Left hindlimb (tissue), 1 donor: ENCODE measurements at places on chromosomes 7 and 10.

DNA sequence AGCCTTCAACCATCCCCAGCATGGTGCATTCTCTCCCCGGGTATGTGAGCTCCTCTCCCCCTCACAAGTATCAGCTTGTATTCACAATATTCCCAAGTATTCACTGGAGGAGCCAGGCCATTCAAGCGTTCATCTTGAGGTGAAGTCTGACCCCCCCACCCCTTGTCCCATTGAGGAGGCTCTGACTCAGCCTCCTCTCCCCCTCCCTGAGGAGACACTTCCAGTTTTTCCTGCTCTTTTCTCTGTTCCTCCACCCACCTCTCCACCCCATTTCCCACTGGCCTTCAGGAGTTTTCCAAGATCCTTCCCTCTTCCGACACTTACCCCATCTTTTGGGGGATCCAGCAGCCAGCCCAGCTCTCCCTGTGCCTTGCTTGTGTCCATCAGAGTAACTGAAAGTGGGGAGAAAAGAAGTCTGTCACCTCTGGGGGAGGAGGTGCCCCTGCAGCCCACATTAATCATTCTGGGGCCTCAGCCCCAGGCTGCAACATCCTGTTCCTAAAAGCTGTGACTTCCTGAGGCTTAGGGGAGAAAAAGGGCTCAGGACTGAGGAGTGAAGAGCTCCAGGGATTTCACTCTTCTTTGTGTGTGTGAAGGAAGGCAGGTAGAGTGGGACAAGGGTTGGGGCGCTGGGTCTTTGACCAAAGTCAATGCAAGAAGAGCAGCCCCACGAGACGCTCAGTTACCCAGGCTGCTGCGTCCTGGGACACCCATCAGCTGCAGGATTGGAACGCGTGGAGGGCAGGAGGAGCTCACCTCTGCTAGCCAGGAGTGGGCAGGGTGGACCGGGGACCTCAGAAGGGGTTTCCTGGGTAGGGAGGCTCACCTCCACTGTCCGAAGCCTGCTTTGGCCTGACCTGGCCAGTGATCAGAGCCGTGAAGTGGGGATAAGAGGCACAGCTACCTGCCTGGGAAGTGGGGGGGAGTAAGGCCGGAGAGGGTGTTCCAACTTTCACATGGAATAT is 1.1 kb downstream of the EPHA1 start:
- DNase-seq = no peak

GRCh38 chr7:42572056-42572455 is 335.0 kb upstream of the GLI3 start:
- DNase-seq = no peak

DNA sequence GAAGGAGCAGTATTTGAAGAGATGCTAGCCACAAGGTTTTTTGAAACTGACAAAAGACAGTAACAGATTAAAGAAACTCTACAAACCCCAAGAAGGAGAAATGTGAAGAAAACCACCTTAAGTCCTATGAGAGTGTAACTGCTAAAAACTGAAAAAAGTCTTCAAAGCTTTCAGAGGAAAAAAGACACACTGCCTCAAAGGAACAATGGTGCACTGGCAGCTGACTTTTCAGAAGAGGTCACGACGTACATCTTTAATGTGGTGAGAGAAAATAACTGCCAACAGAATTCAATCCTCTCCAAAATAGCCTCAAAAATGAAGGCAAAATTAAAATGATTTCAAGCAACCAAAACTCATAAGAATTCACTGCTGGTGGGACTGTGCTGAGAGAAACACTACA is 94.0 kb downstream of the VIPR2 start:
- DNase-seq = no peak

- DNase-seq = no peak
These were observed 309.7 kb downstream of the CTNNA3 start for GRCh38 chr10:67386260-67386659.

DNA sequence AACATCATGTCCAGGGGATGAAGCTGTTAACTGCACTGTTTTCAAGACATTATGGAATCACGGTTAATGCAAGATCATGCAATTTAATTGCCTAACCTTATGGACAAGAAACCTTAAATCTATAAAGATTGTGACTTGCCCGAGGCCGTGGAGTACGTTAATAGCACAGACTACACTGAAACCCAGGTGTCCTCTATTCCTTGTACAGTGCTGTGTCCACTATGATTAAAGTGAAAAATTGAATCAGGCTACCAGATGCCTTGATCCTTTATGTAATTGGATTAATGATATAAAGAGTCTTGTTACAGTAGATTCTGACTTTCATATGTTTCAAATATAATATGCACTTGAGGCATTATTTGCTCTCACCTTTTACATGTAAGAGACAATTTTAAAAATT is 33.9 kb upstream of the ETV1 start:
- DNase-seq = no peak

DNA sequence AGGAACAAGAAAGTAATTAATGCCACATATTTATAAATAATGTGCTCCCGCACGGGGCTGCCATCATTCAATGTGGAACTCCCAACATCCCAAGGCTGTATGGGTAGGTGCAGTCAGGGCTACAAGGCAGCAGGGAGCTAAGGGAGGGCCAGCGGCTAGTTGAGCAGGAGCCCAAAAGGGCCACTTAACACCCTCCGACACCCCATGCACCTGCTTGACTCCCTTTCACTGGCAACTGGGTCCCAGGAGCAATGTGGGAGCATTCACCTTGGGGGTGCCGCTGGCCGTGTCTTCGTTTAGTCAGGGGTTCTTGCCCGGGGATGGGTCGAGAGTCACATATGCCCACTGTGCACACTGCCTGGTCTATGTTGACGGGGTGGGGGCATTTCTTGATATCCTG is 27.9 kb downstream of the SCART1 start:
- DNase-seq = no peak

- DNase-seq = no peak
These were observed 16.8 kb upstream of the TSPAN12 start for GRCh38 chr7:120874722-120875121.

DNA sequence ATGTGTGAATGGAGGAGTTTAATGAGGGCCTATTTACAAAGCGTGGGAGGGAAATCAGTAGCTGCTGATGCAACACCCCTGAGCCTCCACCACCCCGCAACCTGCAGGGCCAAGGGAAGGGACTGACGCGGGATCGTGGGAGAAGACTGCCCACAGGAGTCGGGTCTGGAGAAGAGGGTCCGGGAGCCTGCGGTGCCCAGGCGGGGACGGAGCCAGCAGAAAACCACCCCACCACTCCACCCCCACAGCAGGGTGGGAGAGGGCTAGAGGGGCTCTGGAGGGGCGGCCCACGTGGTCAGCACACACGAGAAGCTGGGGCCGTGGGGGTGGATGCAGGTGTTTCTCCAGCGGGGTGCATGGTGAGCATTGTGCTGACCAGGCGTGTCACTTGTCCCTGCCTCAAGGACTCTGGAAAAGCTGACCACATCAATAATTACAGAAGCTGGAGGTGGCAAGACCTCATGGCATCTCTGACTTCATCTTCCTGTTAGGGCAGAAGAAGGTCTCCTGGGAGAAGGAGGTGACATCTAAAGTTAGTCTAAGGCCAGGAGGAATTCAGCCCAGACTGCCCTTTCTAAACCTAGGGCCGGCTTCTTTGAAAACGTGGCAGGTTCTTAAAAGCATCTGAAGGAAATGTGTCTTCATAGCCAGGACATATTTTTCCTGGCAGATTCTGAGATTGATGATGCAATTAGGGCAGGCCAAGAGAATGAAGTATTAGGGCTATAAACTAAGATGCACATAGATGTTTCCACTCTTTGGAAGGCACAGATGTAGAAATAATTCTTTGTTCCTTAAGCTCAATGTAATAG is 150.9 kb downstream of the RGS10 start:
- no peak for DNase-seq

- no peak for DNase-seq
These were observed 7.2 kb downstream of the RGS10 start for GRCh38 chr10:119535305-119535704.

DNA sequence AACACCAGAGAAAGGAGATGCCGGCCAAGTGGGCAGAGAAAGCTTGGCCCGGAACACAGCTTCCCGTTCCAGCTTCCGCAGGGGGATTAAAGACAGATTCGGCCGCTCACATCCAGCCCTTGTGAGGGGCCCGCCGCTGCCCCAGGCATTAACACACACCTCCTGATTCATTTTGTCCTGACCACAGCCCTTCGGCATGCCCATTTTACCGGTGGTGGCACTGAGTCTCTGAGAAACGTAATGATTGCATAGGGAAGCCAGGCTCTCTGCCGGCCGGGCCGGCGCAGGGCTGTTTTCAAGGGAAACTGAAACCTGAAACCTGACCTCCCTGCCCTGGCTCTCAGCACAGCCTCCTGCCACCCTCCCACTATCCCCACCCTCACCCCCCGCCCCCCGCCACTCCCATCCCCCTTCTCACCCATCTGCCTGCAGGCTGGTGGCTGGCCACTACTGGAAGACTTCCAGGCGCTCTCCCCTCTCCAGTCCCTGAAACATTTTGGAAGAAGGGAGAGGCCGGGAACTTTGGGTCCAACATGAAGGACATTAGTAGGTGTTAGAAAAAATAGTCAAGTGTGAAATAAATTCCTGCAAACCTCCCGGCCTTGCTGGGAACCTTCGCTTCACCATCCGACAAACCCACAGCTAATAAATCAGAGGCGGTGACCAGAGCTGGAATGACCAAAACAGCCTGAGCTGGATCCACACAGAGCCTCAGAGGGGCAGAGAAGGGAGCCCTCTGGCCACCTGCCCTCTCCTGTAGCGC is 83.5 kb upstream of the CUX1 start:
- DNase-seq = peak; percentile 88

DNA sequence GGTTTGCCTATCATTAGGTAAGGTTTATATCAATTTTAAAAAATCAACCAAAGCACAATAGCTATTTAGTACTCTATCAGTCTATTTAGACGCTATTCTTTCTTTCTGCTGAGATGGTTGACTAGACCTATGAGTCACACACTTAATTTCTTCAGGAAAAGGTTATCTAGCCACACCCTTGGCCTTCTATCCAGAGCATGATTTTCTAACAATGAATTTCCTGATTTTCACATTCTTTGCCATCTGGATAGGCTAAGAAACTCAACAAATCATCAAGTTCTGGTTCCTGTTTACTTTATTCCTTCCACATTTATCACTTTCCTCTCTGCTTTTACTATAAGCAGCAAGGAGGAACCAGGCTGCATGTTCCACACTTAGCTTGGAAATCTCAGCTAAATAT is 8.1 kb downstream of the PRPS1L1 start:
- DNase-seq = no peak

DNA sequence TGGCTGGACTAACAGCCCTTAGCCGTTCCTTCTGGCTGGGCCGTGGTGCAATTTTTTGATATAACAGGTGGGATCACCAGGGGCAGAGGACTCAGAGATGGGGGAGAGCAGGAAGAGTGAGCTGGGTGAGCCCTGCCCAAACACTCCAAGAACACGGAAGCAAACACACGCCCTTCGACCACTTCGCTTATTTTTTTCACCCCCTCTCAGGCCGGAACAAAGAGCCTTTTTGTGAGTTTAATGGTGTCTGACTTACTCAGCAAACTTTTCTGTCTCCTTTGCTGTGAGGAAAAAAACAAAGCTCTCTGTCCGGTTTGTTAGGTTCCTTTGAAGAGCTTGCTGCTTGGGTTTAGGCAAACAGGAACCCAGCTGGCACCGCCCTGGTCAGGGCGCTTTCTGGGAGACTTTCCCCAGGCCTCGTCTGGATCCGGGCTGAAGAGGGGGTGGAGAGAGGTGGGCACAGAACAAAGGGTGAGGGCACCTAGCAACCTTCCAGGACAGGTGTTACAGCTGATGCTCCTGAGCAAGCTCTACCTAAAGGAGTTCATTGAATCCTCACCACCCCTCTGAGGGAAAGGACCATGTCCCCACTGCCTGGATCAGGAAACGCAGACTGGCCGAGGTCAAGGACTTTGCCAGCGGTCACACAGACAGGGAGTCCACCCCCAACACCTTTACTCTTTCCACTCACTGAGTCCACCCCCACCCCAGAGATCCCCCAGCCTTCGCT is 23.3 kb downstream of the CALML3 start:
- no peak for DNase-seq

GRCh38 chr7:158375034-158375433 is 212.6 kb downstream of the PTPRN2 start:
- no peak for DNase-seq

DNA sequence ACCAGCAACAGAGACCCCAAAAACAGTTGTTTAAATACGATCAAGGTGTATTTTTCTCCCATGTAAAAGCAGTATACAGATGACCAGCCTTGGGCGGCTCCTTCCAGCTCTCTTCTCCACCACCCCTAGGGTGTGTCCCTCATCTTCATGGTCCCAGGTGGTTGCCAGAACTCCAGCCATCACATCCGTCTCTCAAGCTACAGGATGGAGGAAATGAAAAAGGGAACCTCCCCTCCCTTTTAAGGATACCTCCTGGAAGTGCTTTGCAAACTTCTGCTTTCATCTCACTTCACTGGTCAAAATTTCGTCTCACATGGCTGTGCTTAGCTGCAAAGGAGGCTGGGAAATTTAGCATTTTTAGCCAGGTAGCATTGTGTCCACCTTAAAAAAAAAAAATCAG is 59.3 kb downstream of the C10orf105 start:
- no peak for DNase-seq

- DNase-seq = no peak
These were observed 4.3 kb downstream of the TMEM273 start for GRCh38 chr10:49183596-49184542.

GRCh38 chr7:1027242-1028043 is 16.9 kb upstream of the GPR146 start:
- DNase-seq = peak; percentile 52

DNA sequence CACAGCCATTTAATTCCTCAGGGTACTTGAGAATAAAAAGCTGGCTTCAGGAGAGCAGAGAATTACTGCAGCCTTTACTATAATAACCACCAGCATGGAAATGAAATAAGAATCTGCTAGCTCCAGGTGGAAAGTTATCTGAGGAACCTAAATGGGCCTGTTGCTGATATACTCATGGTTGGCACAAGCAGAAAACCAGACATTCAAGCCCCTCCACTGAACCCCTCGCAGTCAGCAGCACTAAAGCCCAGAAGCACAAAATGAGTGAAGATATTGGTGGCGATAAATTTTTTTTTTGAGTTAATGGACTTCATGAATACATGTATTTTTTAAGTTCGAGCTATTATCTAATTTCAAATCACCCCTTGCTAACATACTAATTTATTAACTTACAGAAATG is 303.9 kb upstream of the NRP1 start:
- DNase-seq = no peak

DNA sequence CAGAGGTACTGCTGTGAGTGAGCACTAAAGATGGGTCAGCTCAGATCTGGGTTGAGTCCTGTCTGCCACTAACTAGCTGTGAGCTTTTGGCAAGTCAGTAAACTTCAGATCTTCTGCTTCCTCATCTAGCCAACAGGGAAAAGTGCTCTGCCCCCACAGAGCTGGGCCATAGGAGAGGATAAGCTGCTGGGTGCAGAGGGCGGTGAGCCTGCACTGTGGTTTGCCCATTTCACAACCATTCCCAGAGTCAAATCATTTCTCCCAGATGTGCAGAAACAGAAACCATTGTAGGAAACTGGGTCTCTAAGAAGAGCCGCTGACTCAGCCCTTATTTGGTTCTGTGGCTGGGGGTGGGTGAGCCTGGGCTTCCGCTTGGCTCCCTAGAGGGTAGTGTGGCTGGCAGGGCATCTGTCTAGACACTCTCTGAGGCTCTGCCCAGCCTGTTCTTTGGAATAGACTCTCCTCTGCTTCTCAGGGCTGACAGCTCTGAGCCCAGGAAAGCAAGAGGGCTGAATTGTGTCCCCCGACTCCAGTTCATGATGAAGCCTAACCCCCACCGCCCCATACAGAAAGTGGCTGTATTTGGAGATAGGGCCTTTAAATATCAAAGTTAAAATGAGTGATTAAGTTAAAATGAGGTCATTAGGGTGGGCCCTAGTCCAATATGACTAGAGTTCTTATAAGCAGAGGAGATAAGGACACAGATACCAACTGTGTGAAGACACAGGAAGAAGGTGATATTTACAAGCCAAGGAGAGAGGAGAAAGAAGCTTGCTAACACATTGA is 29.5 kb upstream of the ARHGAP22 start:
- peak; percentile 68 for DNase-seq

GRCh38 chr10:79397575-79398303 is 47.7 kb downstream of the ZCCHC24 start:
- DNase-seq = peak; percentile 86
